ENCODE measurements at places on chromosomes 11 and 22.

GRCh38 chr11:112455791-112456190 lies 195.1 kb upstream of the PLET1 start:
- no peak for DNase-seq

GRCh38 chr11:7909585-7910285 lies 21.3 kb downstream of the OR10A6 start:
- no peak for DNase-seq

GRCh38 chr22:43263645-43264514 lies 76.9 kb upstream of the TTLL12 start:
- no peak for DNase-seq

DNA sequence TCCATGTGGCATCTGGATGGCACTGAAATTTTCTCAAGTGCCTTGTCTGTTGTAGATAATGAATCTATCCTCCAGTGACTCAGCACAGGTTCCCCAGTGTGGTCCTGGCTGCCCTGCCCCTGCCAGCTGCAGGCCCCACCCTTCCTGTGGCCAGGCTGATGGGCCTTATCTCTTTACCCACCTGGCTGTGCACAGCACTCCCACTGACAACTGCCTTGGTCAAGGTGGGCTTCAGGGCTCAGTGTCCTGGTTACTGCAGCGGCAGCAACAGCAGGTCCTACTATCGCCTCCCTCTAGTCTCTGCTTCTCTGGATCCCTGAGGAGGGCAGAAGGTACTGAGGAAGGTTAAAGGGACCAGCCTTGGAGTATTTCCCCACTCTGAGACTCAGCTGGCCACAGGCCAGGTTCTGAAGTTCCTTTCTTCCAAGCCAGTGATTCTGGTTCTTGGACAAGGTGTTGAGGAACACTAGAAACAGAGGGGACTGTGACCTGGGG lies 3.1 kb downstream of the HMBS start:
- DNase-seq, result no peak

DNA sequence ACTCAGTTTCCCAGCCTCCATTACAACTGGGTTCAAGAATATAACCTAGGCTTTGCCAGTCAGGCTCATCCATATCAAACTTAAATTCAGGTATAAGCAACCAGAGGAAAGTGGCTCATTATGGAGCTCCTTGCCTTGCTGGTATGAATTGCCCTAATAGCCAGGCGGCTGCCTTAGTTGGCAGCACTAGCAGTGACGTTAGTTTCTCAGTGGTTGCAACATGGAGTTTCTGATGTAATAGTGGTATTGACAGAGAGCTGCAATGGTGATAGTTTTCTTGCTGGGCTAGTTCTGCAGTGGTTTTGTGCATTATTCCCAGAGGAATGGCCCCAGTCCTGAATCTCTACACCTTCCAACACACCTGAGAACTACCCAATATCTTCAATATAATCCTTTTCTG lies 3.8 kb upstream of the TMEM123 start:
- DNase-seq, result no peak

GRCh38 chr22:17872471-17872870 lies 98.2 kb upstream of the BID start:
- DNase-seq, result no peak

DNA sequence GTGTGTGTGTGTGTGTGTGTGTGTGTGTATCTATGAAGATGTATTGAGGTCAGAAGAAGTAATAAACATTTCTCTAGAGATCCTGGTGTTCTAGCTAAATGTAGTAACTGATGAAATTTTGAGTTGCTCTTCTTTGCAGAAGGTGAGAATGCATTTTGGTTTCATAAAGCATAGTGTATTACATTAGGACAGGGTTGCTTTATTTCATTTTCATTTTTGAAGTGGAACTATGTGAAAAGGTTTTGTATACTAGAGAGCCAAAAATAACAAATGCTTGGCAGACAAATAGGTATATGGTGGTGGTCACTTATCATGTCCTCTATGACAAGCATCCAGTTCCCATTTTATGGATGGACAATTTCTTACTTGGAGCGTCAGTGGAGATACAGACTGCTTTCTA lies 99.0 kb downstream of the CASP12 start:
- DNase-seq, result no peak

DNA sequence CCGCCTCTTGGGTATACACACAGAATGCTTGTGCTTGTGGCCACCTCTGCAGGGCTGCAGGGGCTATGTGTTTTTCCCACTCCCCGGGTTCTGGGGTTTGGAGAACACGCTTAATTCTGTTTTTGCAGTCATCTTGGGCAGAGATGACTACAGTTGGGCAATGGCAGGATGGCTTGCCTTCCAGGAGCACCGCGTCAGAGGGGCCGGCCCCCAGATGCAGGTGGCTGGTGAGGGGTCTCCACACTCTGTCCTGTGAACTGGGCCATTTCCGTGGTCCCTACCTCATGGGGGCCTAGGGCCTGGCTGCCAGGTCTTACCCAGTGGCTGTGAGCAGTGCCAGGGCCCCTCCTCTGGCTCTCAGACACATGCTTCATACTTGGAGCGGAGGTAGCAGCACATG lies 68.3 kb downstream of the CTTN start:
- no peak for DNase-seq

GRCh38 chr11:116955548-116955947 lies 118.1 kb upstream of the APOA1 start:
- no peak for DNase-seq

All from RKO (cell line).